ENCODE measurements at places on chromosomes 12 and 14.

GRCh38 chr12:117032593-117033381, 66.4 kb downstream of the TESC start:
- DNase-seq: no peak

DNA sequence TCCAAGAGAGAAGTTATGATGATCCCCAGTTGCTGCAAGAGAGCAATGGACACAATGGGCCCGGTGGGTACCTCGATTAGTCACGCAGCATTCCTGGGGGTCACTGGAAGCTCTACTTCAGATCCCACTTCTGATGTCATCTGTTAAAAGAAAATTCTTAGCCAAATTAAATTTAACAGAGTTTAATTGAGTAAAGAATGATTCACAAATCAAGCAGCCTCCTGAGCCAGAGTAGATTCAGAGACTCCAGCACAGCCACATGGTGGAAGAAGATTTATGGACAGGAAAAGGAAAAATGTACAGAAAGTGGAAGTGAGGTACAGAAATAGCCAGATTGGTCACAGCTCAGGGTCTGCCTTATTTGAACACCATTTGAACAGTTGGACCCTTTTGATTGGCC, 107.5 kb downstream of the SPTSSA start:
- DNase-seq: no peak

- DNase-seq: no peak
These were observed 20.5 kb downstream of the TTC7B start for GRCh38 chr14:90795744-90796143.

GRCh38 chr14:92507174-92507768, 6.3 kb upstream of the RIN3 start:
- DNase-seq: no peak

- no peak for DNase-seq
These were observed 70.9 kb downstream of the TBK1 start for GRCh38 chr12:64522807-64523206.

DNA sequence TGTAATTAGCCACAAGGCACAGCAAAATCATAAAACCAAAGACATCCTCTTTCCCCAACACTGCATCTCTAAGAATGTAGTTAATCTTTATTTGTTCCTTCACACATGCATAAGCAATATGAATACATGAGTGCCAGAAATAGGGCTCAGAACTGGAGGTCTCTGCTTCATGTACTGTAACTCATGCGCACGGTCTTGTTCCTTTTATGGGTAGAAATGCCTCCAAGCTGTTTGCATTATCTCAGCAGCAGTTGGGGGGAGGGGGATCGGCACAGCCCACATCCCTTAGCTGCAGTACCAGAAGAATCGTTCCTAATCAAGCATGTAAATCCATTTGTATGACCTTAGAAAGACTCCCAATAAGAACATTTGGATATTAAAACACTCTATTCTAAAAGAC, 20.0 kb downstream of the RHOJ start:
- no peak for DNase-seq

DNA sequence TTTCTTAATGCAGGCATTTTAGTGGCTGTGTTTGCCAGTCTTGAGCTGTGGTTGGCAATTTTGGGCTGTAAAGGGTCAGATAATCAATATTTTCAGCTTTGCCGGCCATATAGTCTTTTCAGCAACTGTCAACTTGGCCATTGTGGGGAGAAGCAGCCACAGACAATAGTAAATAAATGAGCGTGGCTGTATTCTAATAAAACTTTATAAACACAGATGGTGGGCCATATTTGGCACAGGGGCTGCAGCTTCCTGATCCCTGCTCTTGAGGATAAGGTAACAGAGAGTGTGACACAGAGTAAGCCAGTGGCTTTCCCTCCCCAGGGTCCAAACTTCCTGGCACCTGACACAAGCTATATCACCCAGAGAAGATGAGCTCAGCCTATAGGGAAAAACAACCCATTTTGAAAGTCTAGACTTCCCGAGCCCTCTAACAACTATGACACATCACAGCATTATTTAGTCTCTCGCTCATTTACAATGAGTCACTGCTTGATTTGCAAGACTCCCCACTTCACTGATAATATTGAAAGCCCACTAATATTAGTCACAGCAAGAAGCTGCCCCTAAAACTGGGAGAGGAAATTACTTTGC, 163.1 kb upstream of the TMPO start:
- DNase-seq: no peak

DNA sequence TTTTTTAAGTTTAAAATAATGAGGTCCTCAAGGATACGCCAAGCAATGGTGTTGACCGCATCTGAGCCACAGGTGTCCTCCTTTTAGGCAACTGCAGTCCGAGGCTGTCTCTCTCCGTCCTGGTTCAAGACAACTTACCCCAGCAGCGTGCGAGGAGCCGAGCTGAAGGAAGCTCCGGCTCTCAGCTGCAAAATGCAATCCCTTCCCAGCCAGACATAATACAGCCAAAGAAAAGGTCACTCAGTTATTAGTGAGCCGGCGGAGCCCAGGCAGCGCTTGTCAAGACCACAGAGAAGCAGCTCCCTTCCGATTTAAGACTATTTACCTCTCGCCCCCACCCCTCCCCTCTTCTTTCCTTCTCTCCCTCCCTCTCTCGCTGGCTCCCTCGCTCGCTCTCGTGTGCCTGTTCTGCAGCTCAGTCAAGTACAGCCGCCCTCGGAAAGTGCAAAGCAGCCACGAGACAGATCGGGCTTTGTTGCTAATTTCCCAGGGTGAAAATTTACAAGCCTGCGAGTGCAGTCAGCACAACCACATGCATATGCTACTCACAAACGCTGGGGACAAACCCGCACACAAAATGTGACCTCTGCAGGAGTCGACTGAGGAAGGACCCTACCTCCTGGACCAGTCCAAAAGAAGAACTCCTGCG, 363 bp upstream of the LMO3 start:
- DNase-seq: no peak

Data from T-helper 2 cell (primary cell).